Activated T-helper 1 cell treated with Interleukin-2 at 50 U/mL for 16 hours (primary cell): ENCODE measurements at places on chromosomes 16 and 17.

DNA sequence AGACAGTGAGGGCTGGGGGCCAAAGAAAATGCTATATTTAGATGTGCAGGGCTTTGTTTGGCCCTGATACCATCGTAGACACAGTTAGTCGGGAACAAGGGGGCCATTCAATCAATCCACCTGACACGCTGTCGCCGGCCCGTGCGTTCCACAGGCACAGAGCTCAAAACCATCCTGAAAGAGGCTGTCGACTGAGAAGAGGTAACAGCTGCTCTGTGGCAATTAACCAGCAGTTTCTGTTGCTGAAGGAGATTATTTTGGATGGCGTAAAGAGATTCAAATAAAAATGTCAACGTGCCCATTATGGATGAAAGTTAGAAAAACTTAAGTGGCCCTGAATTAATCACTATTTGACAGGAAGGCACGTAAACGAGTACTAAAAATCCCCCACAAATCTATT, 276.2 kb upstream of the IRX5 start:
- no peak for DNase-seq

DNA sequence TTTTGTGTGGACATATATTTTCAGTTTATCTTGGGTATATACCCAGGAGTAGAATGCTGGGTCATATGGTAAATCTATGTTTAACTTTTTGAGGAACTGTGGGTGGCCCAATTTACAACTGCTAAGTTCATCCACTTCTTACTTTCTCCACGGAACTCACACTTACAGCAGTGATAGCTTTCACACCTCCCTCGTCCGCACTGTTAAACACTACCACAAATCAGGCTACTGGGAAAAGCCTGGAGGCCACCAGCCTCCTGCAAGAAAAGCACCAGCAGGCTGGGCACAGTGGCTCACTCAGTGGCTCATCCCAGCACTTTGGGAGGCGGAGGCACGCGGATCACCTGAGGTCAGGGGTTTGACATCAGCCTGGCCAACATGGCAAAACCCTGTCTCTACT, 14.7 kb upstream of the ZG16 start:
- DNase-seq: no peak

- DNase-seq: no peak
These were observed 14.4 kb upstream of the GPRC5B start for GRCh38 chr16:19898924-19899604.

DNA sequence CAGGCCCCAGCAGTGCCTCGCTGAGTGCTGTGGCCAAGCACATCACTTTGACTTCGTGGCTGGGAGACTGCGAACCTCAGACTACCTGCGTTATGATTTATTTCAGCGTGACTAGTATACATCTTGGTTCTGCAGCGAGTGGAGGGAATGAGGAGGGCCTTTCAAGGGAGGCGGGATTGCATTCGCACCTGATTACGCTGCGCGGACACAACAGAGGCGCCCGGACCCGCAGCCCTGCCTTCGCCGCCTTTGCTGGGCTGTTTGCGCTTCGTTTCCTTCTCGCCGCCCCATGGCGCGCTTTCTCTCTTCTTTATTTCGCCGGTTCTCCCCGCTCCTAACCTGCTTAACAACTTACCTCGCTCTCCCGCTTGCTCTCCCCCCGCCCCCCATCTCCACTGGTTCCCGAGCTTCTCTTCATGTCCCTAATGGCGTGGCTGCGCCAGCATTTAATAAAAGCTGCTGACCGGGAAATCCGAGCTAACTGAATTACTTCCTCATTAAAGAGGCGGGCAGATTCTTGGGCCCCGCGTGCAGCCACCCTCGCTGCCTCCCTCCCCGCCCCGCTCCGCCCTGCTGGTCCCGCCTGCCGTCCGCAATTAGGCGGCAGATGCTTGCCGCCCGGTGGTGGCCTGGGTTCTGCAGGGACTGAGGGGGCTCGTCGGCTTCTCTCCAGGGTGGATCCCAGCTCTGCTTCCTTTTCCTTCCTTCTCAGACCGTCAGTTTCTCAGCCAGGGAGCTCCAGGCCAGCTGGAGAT, 257.6 kb upstream of the SDK2 start:
- peak; percentile 8 for DNase-seq

DNA sequence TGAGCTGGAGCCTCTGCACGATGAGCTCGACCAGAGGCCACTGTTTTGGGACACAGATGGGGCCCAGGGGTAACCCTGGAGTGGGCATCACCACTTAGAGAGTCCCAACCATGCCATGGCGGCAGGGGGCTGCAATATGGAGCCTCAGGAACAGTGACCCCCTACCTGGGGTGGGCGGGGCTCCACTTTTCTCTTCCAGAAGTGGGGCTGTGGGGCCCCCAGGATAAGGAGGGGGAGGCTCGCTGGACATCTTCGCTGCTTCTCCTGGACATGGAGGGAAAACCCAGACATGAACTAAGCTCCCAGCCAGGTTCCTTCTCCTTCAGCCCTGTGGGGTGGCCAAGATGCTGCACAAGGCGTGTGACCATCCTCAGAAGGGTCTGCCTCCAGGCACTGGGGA, 24.7 kb downstream of the CDIP1 start:
- no peak for DNase-seq

- DNase-seq: no peak
These were observed 1.8 kb downstream of the JPT1 start for GRCh38 chr17:75152523-75152921.

GRCh38 chr16:57152096-57153093, 33.4 kb downstream of the PSME3IP1 start:
- no peak for DNase-seq

DNA sequence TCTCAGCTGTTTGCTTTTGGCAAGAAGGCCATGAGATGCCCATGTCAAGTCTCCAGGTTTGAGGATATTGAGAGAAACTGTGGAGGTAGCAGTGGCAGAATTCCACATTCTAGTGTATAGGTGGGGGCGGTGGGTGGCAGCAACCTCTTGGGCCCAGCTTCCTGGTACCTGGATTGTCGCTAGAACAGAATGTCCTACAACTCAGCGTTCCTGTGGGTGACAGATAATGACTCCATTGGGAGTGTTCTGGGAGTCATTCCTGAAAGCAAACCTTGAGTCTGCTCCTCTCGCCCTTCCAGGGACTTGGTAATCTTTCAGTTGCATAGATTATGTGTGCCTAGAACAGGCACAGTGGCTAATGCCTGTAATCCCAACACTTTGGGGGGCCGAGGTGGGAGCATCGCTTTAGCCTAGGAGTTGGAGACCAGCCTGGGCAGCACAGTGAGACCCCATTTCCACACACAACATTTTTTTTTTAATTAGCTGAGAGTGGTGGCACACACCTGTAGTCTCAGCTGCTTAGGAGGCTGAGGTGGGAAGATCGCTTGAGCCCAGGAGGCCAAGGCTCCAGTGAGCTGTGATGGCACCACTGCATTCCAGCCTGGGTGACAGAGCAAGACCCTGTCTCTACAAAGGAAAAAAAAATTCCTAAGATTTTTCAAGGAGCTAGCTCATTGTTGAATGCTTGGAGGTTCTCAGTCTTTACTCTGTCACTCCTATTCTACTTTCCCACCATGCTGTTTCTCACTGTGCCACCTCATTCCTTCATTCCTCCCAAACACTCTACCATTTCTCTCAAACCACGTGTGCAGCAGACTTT, 37.9 kb upstream of the METTL16 start:
- DNase-seq: no peak

DNA sequence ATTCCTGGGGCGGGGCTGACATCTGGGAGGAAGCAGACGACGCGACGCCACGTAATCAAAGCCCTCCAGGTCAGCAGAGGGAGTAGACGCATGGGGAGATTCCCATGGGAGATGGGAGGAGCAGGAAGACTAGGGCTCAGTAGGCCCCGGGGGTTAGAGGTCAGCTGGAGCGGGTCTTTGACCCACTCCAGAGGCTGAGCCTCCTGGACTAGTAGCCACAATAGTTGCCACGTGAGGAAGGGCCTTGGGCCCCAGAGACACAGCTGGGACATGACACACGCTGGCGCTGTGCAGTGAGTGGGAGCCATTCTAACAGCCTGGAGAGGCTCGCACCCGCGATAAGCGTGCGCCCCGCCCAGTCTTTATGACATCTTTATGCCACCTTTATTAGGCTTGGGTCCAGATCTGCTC, 95.7 kb upstream of the AMZ2 start:
- no peak for DNase-seq

GRCh38 chr17:70661342-70662222, 492.2 kb downstream of the KCNJ2 start:
- no peak for DNase-seq
